ENCODE measurements at places on chromosomes 3 and 15.

DNA sequence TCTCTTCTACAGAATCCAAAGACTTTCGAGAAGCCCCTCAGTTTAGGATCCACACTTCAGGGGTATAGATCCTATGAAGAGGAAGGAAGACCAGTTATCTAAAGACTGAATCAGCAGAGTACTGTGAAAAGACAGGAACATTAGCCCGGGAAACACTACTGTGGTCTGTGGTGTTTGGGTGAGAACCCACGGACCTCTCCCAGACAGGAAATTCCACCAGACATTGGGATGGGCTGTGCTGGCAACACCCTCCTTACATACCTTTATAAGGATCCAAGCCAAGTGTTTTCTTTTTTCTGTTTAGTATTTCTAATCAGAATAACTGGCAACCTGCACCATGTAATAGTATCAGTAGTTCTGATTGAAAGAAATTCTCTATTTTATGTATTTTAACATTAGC, 14.1 kb downstream of the TMEM207 start:
- DNase-seq, result no peak

GRCh38 chr3:10274601-10275000, 18.1 kb downstream of the GHRL start:
- no peak for DNase-seq

GRCh38 chr3:189586941-189587663, 44.1 kb upstream of the TP63 start:
- DNase-seq, result no peak

- no peak for DNase-seq
These were observed 67.4 kb downstream of the SNTN start for GRCh38 chr3:63719796-63720445.

DNA sequence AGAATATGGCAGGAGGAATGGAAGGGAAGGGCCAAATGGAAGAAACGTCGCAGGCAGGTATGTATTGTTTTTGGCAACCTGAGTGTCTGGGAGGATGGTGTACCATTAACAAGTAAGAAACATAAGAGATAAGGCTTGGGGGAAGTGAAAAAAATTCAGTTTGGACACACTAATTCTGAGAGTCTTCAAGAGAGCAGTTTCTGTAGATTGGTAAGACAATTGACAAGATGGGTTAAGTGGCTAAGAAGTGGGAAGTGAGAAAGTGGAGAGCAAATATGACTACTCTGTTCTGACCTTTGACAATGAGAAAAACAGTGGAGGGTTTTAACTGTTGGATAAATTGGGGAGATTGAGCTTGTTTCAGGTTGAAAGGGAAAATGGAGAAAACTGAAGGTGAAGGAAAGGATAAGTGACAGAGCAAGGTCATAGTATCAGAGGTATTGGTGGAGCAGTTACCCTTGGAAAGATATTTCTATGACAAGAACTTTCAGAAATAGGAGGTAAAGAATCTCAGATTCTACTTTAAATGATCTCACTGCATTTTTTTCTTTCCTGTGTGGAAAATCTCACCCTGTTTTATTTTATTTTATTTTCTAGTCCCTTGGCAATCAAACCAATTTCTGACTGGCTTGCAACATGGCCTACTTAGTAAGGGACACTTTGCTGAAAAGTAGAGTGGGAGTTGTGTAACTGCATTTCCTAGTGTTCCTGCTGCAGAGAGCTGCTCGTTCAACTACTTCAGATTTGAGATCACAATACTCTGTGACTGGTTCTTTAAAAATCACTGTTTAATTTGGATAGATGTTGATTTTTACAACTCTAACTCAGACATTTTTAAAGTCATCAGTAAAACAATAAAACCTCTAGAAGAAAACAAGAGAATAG, 23.1 kb upstream of the GABPB1 start:
- no peak for DNase-seq

- peak; percentile 71 for DNase-seq
These were observed 57.7 kb downstream of the FEM1B start for GRCh38 chr15:68335251-68335650.

GRCh38 chr15:31346367-31347066, 19.9 kb downstream of the KLF13 start:
- peak; percentile 51 for DNase-seq

- no peak for DNase-seq
These were observed 101.0 kb downstream of the CHL1 start for GRCh38 chr3:297585-297984.

- DNase-seq, result no peak
These were observed 387.2 kb downstream of the ROBO1 start for GRCh38 chr3:79380581-79380980.

- DNase-seq, result no peak
These were observed 82.8 kb upstream of the CDV3 start for GRCh38 chr3:133490468-133491351.

DNA sequence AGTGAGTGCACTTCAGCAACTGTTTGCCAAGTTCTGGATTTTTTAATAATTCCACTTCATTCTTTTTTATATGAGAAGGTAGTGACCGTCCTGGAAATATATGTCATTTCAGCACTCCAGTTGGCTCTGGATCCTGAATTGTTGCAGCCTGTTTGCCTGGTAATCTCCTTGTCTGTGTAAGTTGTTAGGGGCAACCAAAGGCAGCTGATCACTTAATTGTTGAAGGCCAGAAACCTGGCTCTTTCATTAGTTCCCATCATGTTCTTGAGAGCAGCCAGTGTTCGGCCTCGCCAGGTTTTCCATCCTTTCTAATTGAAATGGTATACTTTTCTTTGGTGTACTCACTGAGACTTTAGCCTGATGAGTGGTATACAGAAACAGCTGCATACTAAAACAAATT, 168.6 kb downstream of the SOX2 start:
- no peak for DNase-seq

GRCh38 chr15:73433873-73434272, 9.1 kb upstream of the REC114 start:
- no peak for DNase-seq

- no peak for DNase-seq
These were observed 22.1 kb upstream of the LARS2 start for GRCh38 chr3:45366290-45366689.

DNA sequence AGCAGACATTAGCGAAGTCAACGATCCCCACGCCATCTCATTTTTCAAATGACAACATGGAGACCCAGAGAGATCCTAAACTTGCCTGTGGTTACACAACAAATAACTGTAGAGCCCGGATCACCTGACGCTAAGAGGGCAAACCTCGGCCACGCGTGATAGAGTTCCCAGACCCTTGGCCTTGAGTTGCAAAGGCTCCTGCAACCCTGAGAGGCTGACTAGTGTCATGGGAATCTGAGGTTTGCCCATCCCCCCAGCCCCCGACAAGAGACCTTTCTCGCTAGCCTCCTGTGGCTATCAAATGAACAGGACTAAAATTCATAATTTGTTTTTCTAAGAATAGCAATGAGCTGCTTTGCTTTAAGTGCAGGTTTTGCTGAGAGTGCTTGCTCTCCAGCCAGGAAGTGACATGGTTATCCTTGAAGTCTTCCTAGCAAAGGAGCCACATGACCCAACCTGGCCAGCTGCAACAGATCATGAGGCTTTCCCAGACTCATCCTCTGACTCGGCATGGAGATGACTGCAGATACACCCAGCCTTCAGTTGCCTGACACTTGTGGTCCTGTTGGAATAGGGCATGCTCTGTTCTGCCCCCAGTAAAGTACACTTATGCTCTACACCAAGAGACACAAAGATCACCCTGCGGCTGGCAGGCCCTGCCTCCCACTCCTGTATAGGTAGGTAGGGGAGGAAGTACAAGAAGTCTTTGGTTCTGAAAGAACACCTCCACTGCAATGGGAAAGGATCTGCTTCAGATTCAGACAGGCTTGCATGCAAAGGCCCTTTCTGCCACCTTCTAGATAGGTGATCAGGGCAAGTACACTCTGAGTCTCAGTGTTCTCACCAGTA, 36.0 kb downstream of the MCF2L2 start:
- no peak for DNase-seq

DNA sequence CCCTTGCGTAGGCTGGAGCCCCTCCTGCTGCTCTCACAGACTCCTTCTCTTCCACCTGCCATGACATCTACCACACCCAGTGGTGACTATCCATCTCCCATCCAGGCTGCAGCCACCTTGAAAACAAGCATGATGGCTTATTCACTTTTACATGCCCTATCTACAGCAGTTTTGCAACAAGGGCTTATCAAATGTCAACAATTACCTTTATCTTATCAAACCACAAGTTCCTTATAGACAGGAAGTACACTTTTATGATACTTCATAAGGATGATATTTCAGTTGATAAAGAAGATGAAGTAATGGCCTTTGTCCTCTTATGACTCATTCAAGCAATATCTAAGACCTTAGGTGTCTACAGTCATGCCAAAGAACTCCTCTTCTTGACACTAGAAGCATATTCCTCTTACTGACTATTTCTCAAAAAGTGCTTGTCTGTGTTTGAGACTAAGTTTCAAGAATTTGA, 125.3 kb upstream of the SPRED1 start:
- DNase-seq, result no peak

GRCh38 chr15:78709263-78709882, 68.4 kb upstream of the CHRNB4 start:
- DNase-seq, result peak; percentile 82

- DNase-seq, result no peak
These were observed 31.4 kb downstream of the SEMA7A start for GRCh38 chr15:74402337-74402841.

GRCh38 chr15:64931381-64931780, 19.7 kb downstream of the ANKDD1A start:
- DNase-seq, result no peak

DNA sequence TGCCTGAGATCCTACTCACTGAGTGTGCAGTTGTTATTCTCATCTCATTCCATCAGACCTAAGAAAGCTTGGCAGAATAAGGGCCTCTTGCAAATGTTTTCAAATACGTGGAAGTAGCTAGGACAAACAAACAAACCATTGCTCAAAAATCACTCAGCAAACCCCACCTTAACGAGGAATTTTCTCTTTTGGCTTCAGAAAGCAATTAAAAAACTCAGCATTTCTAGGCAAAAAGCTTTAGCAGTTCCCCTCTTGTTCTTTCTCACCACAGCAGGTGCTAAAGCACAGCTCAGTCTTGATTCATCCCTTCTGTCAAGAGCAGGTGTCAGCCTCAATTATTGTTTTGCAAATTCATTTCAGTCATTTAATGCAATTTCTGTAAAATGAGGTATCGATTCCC, 58.6 kb upstream of the NUDT16 start:
- DNase-seq, result no peak

- DNase-seq, result no peak
These were observed 74.0 kb upstream of the ETV5 start for GRCh38 chr3:186182850-186183249.

DNA sequence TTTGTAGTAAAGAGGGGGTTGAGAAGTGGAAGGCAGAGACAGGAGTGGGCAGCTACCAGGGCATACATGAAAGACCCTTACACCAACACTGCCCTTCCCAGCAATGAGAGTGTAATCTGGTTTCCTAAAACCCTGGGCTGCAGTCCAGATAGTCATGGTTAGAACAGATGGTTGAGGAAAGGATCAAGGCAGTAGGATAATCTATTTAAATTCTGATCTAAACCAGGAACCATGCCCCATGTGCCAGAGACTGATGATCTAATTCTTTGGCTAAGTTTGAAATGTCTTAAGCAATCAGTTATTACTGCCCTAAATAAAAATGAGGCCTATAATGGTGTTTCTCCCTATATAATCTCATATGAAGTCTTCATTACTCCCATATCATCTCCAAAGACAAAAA, 59.6 kb downstream of the PRTG start:
- DNase-seq, result no peak

- peak; percentile 70 for DNase-seq
These were observed 15.5 kb upstream of the SLITRK3 start for GRCh38 chr3:165211721-165212120.

GRCh38 chr3:113648524-113648923, 47.9 kb downstream of the USF3 start:
- DNase-seq, result no peak

GRCh38 chr3:47016934-47017435, 37.5 kb downstream of the NBEAL2 start:
- no peak for DNase-seq

GRCh38 chr3:187465503-187465902, 97.3 kb downstream of the RTP4 start:
- DNase-seq, result no peak

DNA sequence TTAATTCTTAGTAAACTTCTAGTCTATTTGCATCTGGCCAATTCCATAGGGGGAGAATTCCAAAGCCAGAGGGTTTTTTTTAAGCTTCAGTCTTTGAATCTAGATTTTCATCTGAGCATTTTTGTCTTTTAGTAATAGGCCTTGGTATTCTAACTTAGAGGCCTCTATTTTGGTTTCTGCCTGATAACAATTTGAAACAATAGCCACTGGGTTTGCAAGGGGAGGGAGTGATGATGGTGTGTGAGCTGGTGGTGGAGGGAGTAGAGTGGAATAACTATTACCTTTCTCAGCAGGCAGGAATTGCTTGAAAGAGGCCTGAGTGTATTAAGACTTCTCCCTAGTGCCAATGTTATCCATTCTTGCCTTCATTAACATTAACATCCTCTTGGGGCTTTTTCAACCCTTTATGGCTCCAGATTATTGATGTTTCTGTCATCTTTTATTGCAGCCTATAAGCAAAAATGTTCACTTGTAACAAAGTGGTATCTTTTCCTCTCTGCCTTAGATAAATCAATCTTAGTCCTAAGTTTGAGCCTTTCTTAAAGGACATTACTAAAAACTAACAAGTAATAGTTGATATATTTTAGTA, 26.5 kb upstream of the TCF12 start:
- no peak for DNase-seq

- DNase-seq, result no peak
These were observed 4.7 kb upstream of the ITGA11 start for GRCh38 chr15:68436680-68437079.

- DNase-seq, result no peak
These were observed 118.6 kb downstream of the ANO10 start for GRCh38 chr3:43503067-43503728.

GRCh38 chr3:34292605-34293300, 494.3 kb downstream of the PDCD6IP start:
- DNase-seq, result no peak

- DNase-seq, result no peak
These were observed 13.5 kb downstream of the OCA2 start for GRCh38 chr15:28085489-28086174.

- no peak for DNase-seq
These were observed 622 bp upstream of the PLSCR1 start for GRCh38 chr3:146544929-146545528.

Data from right lobe of liver (tissue), 6 donors.